ENCODE measurements at places on chromosomes 2 and 18. TPM values are rescaled to one million over a fixed set of nuclear protein-coding genes. Genes with fewer than 3 reads are reported as not detected.
A peak's percentile ranks its signal among the peaks of the same experiment; 100 is the strongest.

GRCh38 chr2:157363612-157364101, 38.0 kb upstream of the ERMN start:
- no peak for DNase-seq

DNA sequence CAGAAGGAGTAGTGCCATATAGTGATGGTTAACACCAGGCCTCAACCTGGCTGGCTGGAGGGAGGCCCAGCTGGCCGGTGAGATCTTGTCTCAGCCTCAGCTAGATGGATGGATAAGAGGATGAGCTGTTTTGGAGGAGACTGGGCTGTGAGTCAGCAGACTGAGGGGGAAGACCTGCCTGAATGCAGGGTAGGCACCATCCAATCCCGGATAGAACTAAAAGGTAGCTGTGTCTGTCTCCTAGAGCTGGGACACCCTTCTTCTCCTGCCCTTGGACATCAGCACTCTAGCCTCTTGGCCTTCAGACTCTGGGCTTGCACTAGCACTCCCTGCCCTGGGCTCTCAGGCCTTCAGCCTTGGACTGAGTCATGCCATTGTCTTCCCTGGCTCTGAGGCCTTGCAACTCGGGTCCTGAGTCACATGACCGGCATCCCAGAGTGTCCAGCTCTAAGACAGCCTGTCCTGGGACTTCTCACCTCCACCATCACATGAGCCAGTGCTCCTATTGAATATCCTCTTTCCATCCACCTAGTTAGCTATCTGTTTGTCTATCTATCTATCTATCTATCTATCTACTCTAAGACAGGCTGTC, 131.3 kb downstream of the TPO start:
- DNase-seq: no peak

- no peak for DNase-seq
These were observed 82.1 kb upstream of the PXDN start for GRCh38 chr2:1826226-1826905.

KYNU gene
- polyA plus RNA-seq: not detected

TTR gene
- polyA plus RNA-seq: not detected

DNA sequence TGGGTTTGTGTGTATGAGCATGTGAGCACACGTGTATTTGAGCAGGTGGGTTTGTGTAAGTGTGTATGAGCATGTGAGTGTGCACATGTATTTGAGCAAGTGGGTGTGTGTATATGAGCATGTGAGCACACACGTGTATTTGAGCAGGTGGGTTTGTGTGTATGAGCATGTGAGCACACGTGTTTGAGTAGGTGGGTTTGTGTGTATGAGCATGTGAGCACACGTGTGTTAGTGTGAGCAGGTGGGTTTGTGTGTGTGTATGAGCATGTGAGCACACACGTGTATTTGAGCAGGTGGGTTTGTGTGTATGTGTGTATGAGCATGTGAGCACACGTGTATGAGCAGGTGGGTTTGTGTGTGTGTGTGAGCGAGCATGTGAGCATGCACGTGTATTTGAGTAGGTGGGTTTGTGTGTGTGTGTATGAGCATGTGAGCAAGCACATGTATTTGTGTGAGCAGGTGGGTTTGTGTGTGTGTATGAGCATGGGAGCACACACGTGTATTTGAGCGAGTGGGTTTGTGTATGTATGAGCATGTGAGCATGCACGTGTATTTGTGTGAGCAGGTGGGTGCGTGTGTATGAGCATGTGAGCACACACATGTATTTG, 169.7 kb downstream of the TWIST2 start:
- DNase-seq: no peak

TRIM43 gene
- polyA plus RNA-seq: not detected

DPYSL5 gene
- 8.2 TPM for polyA plus RNA-seq

GRCh38 chr18:79962835-79963657, 1.4 kb upstream of the HSBP1L1 start:
- no peak for DNase-seq

GRCh38 chr2:29273004-29273684, 157.9 kb downstream of the CLIP4 start:
- no peak for DNase-seq

ADGRF3 gene
- polyA plus RNA-seq: 0.26 TPM

MYOM1 gene
- polyA plus RNA-seq: 547 TPM

DNA sequence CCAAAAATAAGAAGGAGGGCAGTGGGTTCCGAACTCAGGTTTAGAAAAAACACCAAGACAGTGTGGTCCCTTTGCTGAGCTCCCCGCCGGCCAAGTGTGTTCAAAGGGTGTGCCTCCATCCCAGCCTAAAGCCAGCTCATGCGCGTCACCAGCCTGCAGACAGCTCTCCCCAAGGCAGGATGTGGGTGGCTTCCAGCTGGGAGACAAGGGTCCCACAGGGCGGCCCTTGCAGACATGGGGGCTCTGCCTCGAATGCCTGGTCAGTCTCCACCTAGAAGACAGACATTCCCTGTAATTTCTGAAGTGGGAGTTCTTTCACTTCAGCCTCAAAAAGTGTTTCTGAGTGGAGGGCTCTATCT, 135.8 kb upstream of the GPC1 start:
- DNase-seq: no peak

TMEFF2 gene
- polyA plus RNA-seq: 13.7 TPM

CENPA gene
- polyA plus RNA-seq: 7.2 TPM

DNA sequence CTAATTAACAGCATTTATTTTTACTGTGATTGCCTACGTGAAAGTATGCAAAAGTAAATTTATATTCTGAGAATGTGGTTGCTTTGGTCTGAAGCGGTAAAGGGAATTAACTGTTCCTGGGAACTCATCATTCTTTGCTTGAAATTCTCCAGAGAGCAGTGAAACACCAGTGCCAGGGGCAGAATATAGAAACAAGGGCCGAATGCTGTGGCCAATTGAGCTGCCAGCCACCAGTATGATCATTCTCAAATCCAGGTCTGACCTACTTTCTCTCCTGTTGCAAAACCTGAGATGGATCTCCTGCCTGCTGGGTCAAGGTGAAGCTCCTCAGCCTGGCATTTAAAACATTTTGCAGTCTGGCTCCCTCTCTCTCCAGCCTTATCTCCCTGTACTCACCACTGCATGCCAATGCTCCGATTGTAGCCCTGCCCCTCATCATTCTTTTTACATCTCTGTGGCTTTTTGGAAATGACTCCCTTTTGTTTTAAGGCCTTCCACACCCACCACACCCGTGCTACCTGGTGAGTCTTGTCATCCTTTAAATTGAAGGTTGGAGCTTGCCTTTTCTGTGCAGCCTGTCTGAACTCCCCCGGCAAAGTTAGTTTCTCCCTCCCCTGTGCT, 94.5 kb upstream of the TMEM178A start:
- DNase-seq: no peak

MAP2 gene
- 11.3 TPM for polyA plus RNA-seq

DNA sequence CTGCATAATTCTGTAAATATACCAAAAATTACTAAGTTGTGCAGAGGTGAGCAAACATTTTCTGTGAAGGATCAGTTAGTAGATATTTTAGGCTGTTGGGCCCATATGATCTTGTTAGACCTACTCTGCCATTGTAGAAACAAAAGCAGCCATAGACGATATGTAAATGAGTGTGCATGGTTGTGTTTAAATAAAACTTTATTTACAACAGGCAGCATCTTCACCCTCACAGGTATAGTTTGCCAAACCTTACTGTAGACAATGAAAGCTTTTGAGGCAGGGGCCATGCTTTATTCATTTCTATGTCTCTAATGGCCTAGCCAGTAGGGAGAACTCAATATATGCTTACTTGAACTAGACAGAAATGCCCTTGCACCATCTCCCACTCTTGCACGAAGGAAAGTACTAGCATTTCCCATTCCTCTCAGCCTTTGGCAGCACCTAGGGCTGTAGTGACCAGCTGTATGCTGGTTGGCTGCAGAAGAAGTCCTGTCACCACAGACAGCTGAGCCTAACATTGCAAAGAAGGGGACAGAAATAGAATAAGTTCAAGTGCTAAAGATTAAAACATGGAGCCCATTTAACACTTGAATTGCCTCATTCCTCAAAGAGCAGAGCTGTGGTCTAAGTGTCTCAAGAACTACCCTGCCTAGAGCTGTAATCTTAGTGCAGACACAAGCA, 305.1 kb upstream of the MGAT5 start:
- DNase-seq: no peak

DNA sequence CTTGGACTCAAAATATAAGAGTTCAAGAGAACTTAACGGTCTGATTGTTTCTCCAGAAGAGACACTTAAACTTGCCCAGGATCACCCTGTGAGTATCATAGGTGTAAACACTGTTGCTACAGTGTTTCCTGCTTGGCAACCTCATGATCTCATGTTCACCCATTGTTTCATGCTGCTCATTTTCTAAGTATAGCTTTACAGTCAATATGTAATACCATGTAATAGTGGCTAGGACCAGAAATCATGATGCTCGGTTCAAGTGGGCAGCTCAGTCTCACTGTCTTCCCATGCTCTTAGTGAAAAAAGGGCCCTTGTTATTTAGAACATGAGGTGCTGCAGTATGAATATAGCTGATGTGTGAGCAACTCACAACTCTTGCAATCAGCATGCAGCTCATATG, 157.5 kb downstream of the CERS6 start:
- DNase-seq: no peak

DNA sequence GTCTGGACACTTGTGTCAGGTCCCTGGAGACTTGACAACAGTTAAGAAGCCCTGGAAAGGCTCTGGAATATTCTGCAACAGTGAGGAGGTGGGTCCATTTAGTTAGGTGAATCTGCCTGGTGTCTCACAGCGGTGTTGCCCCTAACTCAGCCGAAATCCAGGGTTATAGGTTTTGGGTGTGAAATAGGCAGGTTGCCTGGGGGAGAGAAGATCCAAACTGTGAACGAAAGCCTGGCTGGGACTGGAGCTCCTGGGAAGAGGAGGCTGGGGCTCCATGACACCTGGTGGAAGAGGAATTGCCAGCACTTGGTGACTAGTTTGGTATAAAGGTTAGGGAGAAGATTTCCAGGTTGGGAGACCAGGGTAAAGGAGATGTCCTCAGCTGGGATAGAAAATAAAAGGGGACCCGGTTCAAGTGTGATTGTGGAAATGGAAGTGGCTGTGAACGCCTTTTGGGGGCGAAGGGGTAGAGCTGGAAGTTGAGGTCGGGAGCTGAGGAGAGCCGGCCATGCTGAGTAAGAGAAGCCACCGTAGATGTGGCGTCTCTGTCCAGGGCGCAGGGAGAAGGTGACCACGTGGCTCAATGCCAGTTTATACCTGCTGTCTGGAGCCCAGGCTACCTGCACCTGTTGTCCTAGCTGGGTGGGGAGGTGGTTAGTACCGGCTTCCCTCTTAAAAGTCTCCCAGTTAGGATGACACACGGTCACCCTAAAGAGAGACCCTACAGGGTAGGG, 3.0 kb upstream of the GAREM2 start:
- DNase-seq: no peak

ARPC2 gene
- polyA plus RNA-seq: 286 TPM

OSBPL6 gene
- 5.0 TPM for polyA plus RNA-seq

ATOH8 gene
- polyA plus RNA-seq: 14.3 TPM

GALR1 gene
- polyA plus RNA-seq: 0.04 TPM

DNA sequence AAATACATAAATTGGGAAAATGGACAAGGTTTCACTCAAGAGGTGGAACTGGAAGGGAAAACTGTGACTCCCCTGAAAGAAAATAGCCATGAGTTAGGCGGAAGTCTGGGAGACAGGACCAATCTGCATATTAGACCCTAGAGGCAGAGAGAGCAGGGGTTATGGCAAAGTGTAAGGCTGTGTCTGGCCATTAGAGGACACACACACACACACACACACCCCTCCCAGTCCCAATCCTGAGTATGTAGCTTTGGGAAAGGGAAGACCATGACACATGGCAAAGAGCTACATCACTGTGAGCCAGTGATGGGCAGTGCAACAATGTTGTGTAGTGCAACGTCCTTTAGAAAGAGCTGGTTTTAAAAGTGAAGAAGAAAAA, 479.9 kb upstream of the NXPH2 start:
- no peak for DNase-seq

CCNYL1 gene
- 17.7 TPM for polyA plus RNA-seq

DNA sequence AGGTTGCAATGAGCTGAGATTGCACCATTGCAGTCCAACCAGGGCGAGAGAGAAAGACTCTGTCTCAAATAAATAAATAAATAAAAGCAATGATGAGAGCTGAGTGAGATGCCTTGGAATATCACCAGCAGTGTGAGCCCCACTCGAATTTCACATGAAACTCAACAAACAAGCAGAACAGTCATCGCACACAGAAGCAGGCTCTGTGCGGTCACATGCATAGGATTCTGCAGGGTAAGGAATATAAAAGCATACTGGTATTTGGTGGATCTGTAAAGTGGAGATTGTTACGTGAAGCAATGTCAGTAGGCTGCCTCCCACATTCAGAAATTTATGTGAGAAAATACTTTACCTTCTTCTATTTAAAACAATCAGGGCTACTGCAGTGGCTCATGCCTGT, 18.0 kb upstream of the AP1S3 start:
- DNase-seq: no peak

DNA sequence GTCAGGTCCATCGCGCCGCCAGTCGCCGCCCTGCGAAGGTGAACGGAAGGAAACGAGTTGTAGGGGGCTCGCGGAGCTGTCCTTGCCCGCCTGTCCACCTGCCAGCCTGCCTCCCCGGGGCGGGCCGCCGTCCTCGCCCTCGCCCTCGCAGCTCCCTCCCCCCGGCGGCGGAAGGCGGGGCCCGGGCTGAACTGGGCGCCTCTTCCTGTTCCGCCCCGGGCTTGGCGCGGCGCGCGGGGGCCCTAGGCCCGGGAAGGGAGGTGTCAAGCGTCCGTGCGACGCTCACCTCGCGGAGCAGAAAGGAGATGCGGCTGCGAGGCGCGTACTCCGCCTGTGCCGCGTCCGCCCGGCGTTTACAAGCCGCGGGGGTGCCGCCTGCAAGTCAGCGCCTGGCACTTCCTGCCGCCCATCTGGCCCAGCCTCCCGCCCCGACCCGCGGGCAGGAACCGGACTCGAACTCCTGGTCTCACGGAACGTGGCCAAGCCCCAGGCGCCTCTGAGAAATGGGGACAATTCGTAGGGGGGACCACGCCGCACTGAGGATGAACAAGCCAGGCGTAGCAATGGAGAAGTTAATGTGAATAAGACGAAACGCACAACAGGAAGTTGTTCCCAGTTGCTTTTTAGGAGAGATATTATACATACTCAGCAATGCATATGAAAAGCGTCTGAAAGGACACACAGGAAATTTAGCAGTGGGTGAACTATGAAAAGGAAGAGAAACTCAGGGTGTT, at the start of gene CNPPD1:
Gene CNPPD1, minus strand, starts transcription at position 108 of the 734 bp plus-strand sequence. Its CDS starts 97 bp downstream, at position 11.
- DNase-seq: peak; percentile 84

SLC8A1 gene
- 7.7 TPM for polyA plus RNA-seq

CNGA3 gene
- 0.49 TPM for polyA plus RNA-seq

LTBP1 gene
- polyA plus RNA-seq: 54.1 TPM

GRCh38 chr2:234178330-234179030, 128.0 kb downstream of the SPP2 start:
- DNase-seq: no peak

FAM161A gene
- polyA plus RNA-seq: 18.2 TPM

GRP gene
- not detected for polyA plus RNA-seq
